ENCODE measurements at places on chromosomes 4 and X.

- DNase-seq = no peak
Measured at GRCh38 chr4:78047366-78047765, 9.8 kb upstream of the FRAS1 start.

GRCh38 chr4:12875640-12876243, 608.4 kb downstream of the RAB28 start:
- DNase-seq = no peak

DNA sequence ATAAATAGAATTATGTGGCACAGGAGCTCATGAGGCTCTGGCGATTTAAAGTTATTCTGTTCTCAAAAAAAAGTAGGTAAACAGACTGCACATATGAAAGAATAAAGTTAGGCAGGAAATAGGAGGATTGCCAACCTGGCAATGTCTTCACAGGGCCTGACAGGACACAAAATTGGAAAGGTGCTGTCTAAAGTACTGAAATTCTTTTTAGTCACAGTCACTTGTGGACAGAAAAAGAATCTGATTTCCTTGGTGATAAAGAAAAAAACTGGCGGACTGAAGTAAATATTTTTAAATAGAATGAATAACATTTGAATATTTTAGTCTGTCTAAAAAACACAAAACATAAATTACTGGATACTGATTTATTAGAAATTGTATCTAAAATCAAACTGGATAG, 124.4 kb downstream of the VEGFC start:
- no peak for DNase-seq

- DNase-seq = no peak
Measured at GRCh38 chr4:111360906-111361305, 738.0 kb upstream of the PITX2 start.

GRCh38 chr4:37540486-37540885, 145.7 kb downstream of the RELL1 start:
- no peak for DNase-seq

GRCh38 chrX:69505772-69506616, 1.9 kb downstream of the NALF2 start:
- no peak for DNase-seq

- no peak for DNase-seq
Measured at GRCh38 chr4:75660491-75660890, 12.7 kb downstream of the G3BP2 start.

DNA sequence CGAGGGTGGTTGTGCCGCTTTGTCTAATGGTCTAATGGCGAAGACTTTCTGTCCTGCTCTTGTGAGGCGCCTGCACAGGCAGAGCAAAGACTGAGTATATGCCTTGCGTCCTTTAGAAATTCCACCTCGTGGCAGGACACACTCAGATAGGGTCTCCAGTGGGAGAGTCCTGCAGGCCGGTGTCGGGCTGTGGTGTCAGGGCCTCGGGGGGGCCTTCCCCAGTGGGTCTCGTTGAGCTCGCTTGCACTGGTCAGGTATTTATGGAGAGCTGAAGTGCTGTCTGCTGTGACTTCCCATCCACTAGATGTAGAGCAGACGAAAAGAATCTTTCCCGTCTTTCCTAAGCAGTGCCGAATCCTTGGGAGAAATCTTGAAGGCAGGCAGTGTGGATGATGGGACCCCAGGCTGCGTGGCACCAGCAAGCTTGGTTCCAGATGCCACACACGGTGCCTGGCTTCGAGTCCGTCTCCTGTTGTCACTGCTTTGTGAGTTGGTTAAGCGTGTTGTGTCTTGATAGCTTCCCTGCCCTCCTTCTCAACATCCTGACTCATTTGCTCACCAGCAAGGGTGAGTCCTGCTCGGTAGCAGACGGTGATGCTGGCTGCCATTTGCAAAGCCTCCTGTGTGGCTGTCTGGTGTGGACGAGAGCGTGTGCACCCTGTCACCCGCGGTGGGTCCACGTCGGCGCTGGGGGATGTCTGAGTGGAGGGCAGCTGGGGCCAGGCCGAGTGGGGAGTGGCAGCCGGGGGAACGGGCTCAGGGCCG, 20.5 kb downstream of the MAEA start:
- DNase-seq = no peak

DNA sequence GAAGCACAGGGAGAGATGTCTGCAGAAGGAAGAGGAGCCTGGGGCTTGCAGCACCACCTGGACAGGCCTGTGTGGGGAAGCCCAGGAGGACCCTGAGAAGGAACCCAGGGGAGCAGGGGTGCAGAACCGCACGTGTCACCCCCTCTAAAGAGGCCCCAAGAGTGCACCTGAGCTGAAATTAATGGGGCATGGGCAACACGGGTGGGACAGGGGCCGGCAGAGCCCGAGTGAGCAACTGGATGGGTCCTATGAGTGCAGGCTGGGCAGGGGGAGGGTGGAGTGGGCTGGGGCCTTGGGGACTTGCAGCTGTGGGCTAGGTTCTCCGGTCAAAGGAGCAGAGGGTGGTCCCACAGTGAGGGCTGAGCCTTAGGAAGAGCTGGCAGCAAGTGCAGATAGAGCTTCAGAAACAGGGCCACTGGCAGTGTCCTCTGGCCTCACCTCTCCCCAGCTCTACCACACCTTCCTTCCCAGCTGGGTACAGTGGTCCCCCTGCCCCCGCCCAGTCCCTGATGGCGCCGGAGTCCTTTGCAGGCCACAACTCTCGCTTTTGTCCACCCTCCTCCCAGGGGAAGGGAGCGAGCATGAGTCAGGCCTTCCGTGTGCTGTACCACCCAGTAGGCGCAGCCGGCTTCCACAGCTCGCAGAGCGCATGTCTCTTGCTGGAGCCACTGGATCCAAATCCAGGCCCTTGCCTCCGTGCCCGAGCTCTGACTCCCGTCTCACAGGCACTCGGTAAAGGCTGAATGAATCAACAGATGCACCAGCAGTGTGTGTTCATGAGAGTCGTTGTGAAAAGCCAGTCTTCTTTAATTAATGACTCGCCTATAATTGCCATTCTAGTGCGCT, 131.6 kb downstream of the HMX1 start:
- no peak for DNase-seq

GRCh38 chr4:181693517-181693916, 549.7 kb upstream of the TENM3 start:
- DNase-seq = no peak

DNA sequence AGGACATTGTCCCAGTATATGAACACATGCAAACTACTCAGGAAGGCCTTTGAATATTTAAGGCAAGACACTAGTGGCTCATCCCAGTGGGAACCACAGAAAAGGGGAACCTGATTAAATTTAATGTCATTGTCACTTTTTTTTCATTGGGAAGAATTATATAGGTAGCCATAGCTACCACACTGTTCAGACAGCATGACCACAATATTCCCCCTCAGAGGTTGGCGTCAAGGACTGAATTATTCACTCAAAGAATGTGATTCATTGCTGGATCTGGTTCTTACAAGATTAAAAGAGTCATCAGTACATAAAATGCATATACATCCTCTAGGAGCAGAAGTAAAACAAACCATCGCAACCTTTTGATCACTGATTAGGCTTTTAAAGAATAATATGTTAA, 92.0 kb upstream of the SMARCAD1 start:
- DNase-seq = no peak

DNA sequence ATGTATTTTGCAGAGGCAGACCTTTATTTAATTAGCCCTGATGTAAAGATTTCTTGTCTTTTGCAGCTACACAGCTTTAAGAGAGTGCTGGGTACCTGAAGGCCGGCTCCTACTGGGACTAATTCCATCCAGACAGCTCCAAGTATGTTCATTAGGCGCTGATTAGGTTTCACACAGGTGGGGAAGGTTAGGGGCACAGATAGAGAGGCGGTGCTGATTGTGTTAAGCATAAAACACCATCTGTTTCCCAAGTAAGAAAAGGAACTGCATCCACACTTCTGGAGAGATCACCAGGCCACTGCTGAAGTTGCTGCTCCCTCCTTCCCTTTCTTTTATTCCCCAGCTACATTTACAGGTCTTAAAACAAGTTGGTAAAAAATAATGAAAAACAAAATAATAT, 349.5 kb downstream of the ZIC3 start:
- DNase-seq = no peak

- DNase-seq = no peak
Measured at GRCh38 chrX:85243761-85244449, at the start of the genes SATL1 and ZNF711. Gene SATL1 (minus strand): TSS chrX:85243779. CDS start chrX:85108968, 134,811 bp downstream. Gene ZNF711 (plus strand): TSS chrX:85243991. CDS start chrX:85247573, 3,582 bp downstream.

DNA sequence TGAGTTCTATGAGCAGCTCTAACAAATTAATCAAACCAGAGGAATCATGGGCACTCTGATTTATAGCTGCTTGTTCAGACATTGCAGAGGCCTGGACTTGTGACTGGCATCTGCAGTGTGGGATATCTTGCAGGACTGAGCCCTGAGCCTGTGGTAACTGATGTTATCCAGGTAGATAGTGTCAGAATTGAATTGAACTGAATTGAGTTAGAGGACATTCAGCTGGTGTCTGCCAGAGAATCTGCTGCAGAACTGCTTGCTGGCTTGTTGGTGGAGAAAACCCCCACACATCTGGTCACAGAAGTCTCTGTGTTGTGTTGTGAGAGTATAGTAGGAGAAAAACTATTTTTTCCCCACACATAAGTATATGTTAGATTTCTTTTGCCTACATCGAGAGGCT, 42.2 kb downstream of the SMIM20 start:
- DNase-seq = no peak

GRCh38 chr4:102867278-102868152, 1.3 kb upstream of the CISD2 start:
- DNase-seq = no peak

DNA sequence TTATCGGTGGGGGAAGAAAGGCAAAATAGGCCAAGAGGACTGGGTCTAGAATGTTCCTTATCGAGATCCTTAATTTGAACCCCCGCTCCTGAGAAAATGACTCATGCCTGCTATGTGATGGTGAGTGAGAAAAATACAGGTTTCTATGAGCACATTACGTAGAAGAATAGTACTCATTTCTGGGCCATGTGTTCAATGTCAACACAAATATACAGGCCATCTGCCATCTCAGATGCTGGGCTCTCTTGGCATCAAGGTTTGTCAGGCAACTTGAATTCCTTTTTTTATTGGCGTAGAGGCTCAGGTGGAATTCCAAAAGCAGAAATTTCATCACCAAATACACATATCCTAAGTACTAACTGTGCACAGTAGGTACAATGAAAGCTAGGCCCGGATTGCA, 81.4 kb upstream of the TRIM2 start:
- DNase-seq = no peak

- no peak for DNase-seq
Measured at GRCh38 chr4:62231994-62232393, 1031.9 kb downstream of the ADGRL3 start.

DNA sequence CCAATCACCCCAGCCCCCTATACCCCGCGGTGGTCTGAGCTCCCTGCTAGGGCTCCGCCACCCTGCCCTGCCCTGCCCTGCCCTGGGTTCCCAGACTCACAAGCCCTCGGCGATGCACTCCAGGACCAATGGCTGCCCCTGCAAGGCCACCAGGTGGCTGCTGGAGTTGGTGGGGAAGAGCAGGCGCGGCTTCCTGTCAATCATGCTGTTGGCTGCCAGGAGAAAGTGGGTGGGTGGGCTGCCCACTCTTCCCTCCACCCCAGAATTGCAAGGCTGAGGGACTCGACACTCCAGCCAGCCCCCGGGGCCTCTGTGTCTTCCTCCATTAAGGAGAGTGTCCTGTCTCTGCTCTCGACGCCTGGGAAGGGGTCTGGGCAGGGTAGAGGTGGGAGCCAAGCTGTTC, 15.7 kb downstream of the L1CAM start:
- DNase-seq = no peak

GRCh38 chrX:31178064-31178768, 106.4 kb upstream of the FTHL17 start:
- no peak for DNase-seq

- peak; percentile 87 for DNase-seq
Measured at GRCh38 chr4:24210332-24210902, 320.6 kb upstream of the PPARGC1A start.

DNA sequence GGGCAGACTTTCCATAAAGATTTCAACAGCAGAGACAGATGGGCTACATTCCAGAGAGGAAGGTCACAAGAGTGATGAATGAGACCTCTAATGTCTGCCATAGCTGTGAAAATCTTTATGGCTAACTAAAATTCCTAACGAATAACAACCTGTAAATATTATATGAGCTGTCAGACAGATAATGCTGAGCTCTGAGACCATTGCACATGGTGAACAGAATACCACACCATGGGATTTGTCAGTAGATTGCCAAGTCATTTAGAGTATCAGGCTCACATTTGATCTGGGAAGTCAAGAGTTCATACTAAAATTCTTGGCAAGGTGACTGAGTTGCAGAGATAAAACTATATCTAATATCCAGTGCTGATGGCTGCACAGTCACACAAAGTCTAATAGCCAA, 259.2 kb upstream of the FTHL17 start:
- no peak for DNase-seq

GRCh38 chrX:8067754-8068462, 103.2 kb downstream of the VCX2 start:
- DNase-seq = no peak

- DNase-seq = peak; percentile 78
Measured at GRCh38 chr4:101200561-101200960, 146.8 kb downstream of the PPP3CA start.

DNA sequence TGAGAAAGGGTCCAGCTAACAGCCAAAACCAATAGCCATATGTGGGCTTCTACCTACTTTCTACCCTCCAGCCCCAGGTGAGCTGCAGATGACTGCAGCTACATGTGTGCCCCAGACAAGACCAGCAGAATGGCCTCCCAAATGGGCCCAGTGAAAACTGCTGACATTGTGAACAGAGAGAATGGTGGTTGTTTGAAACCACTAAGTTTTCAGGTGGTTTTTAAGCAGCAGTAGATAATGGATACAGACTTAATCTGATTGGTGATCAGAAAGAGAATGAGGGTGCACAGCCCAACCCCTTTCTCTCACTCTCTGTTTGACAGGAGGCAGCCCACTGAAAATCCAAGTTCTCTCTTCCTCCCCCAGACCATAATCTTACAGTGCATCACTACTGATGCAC, 42.5 kb upstream of the BBS12 start:
- no peak for DNase-seq

- no peak for DNase-seq
Measured at GRCh38 chr4:183766140-183766539, 107.0 kb downstream of the TRAPPC11 start.

GRCh38 chrX:135737366-135738071, 24.1 kb downstream of the CT45A1 start:
- DNase-seq = no peak

DNA sequence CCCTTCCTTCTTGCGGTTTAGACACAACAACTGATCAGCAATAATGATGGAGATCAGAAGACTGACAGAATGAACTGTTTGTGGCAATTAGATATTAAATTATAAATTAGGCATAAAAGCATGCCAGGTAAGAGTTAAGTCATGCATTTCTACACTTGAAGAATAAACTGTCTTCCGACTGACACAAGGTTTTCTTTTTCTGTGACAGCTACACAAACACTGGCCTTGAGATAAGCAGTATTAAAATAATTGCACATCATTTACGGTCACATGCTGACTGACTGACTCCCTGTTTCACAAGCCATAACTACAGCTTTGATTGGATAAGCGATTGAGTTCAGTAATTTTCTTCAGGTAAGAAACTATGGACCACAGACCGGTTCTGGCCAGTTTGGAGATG, 56.2 kb downstream of the UBE2NL start:
- no peak for DNase-seq

Measured in AG04450 (cell line).